Central memory CD8-positive, alpha-beta T cell (primary cell): ENCODE measurements at places on chromosomes 7 and 10.

DNA sequence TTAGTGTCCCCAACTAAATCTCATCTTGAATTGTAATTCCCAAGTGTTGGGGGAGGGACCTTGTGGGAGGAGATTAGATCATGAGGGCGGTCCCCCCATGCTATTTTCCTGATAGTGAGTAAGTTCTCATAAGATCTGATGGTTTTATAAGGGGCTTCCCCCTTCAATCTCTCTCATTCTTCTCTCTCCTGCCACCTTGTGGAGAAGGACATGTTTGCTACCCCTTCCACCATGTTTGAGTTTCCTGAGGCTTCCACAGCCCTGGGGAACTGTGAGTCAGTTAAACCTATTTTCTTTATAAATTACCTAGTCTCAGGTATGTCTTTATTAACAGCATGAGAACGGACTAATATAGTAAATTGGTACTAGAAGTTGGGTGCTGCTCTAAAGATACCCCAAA lies 365.6 kb downstream of the ANKRD7 start:
- no peak for DNase-seq

GRCh38 chr7:158369290-158369689 lies 218.3 kb downstream of the PTPRN2 start:
- DNase-seq, result no peak

DNA sequence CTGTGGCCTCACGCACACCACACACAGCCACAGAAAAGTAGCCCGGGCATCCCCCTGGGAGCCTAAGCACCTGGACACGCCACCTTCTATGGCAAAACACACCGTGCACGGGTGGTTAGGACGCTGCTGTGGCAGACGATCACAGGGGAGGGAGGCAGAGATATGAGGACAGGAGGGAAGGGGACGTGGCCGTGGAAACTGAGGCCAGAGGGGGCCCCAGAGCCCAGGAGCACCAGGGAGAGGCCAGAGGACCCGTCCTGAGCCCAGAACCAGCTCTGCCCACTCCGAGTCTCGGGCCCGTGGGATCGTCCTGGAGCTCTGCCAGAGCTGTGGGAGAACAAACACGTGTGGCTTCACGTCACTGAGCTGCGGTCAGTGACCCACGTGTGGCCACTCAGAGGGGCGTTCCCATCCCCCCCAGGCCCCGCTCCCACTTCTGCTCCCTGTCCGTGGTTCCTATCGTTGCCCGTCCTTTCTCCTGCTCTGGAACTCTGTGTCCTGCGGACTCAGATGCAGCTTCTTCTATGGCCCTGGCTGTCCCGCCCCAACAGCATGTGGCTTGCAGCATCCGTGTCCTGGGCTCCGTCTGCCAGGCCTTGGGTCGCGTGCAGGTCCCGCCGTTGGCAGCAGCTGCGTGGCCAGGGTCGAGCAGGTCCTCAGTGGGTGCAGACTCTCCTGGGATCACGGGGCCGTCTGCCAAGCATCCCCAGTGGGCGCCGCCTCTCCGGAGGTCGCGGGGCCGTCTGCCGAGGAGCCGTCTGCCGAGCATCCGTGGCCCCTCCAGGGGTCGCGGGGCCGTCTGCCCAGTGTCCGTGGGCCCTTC lies 31.0 kb downstream of the GET4 start:
- DNase-seq, result peak; percentile 50

GRCh38 chr7:50733552-50733951 lies 49.1 kb downstream of the GRB10 start:
- no peak for DNase-seq

DNA sequence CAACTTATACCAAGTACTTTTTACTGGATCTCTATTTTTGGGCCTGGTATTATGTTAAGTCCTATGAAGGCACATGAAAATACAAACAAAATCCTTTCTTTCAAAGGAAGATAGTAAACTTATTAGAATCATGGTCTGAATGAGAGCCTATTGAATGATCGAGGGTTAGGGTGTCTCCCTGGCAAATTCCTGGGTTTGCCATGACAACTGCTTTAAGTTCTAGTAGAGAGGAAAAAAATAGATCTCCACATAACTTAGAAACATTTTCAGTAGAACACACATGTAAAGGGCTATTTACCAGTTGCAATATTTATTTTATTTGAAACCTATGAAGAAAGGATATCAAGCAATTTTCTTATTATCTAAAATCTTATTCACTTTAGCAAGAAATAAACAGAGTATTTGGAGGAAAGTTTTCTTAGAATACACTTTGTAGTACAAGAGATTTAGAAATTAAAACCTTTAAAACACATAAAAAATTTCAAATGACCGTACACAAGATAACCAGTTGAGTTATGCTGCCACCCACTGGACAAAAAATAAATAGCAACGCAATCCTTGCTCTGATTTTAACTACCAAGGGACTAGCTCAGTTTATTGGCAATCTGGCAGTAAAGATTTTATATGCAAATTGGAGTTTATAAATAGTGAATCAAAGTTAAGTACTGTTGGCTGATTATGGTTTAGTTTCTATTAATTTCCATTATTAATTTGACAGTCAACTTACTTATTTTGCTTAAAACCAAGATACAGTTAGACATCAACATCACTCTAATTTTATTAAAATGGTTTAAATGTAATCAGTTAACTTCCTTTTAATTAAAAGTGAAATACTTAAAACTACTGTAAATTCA lies 33.9 kb downstream of the CACUL1 start:
- DNase-seq, result peak; percentile 59

DNA sequence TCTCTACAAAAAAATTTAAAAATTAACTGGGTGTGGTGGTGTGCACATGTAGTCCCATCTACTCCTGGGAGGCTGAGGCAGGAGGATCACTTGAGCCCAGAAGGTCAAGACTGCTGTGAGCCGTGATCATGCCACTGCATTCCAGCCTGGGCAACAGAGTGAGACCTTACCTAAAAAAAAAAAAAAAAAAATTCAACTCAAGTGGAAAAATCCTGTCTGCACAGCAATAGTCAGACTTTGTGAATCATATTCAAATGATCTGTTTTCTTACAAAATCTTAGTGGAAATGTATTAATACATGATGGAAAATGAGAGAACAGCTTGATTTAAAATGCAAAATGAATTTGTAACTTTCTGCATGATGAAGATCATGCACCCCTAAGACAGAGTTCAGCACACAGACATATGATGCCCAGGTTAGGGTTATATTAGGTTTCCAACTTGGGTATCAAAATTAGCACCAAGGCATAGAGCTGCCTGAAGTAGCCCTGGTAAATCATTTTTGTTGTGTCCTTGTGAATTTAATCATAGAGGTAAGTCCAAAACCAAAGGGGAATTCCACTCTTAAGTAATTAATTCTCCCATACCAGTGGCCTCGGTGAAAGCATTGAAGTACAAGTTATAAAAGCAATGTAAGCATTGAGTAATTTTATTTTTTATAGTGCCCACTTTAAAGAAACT lies 93.8 kb downstream of the ADD3 start:
- DNase-seq, result no peak

DNA sequence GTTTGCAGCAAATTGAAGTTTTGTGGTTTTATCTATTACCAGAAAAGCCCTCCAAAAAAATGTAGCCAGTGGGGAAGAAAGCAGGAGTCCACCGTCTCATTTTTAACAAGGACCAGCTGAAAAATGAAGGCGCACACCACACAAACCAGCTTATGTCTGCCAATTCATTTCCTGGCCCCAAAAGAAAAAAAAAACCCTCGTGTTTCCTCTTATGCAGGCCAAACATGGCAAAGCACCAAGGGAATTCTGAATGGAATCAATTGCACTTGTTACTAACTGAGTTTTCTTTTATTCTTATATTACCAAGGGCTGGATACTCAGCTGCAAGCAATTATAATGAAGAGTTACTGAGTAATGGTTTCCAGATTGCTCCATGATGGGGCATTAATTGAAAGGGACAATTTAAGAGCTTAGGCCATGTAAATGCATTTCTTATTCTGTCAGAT lies 428.3 kb upstream of the NPVF start:
- DNase-seq, result no peak

- DNase-seq, result no peak
Observed at GRCh38 chr7:34487391-34488115, 170.5 kb upstream of the NPSR1 start.

GRCh38 chr7:50273301-50273700 lies 31.2 kb upstream of the IKZF1 start:
- no peak for DNase-seq

- no peak for DNase-seq
Observed at GRCh38 chr10:8066124-8066523, 11.6 kb downstream of the GATA3 start.
